ENCODE measurements at places on chromosomes 1 and 21.

- DNase-seq = no peak
Measured at GRCh38 chr21:35859677-35860076, 200.6 kb downstream of the SETD4 start.

- DNase-seq = no peak
Measured at GRCh38 chr1:103025858-103026409, 82.4 kb downstream of the COL11A1 start.

DNA sequence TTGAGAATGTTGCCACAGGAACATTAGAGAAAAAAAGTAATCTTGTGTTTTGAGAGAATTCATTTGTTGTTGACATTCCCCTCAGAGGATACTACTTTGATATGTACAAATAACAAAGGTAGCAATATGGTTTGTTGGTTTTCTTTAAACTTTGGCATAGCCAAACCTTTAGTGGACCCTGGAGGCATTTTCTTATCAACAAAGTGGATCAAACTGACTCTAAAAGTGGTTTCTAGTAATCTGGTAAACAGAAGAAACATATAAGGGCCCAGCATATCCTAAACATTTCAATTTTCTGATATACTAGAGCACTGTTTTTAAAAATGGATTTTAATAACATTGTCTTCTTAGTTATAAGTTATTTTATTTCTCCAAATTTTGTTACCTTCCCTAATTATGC is 29.8 kb downstream of the POU2F1 start:
- no peak for DNase-seq

GRCh38 chr1:235244974-235245592 is 82.9 kb downstream of the ARID4B start:
- DNase-seq = no peak
